Osteocyte (in vitro differentiated cells): ENCODE measurements at places on chromosomes 4 and X. TPM values are rescaled to one million over a fixed set of nuclear protein-coding genes. Genes with fewer than 3 reads are reported as not detected.

GRCh38 chr4:146640021-146640464 lies 1.4 kb downstream of the POU4F2 start:
- no peak for DNase-seq

DNA sequence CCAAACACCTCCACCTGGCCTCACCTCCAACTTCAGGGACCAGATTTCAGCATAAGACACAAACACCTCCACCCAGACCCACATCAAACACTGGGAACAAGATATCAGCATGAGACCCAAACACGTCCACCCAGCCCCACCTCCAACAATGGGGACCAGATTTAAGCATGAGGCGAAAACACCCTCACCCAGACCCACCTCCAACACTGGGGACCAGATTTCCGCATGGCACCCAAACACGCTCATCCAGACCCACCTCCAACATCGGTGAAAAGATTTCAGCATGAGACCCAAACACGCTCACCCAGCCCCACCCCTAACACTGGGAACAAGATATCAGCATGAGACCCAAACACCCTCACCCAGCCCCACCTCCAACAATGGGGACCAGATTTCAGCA lies 210.0 kb downstream of the ASMT start:
- DNase-seq, result no peak

- peak; percentile 86 for DNase-seq
Observed at GRCh38 chrX:154486396-154487207, at the start of gene UBL4A. Gene UBL4A (minus strand): TSS chrX:154486615. CDS start chrX:154486584, 31 bp downstream.

GRCh38 chr4:26001413-26001812 lies 87.4 kb downstream of the SMIM20 start:
- no peak for DNase-seq

DNA sequence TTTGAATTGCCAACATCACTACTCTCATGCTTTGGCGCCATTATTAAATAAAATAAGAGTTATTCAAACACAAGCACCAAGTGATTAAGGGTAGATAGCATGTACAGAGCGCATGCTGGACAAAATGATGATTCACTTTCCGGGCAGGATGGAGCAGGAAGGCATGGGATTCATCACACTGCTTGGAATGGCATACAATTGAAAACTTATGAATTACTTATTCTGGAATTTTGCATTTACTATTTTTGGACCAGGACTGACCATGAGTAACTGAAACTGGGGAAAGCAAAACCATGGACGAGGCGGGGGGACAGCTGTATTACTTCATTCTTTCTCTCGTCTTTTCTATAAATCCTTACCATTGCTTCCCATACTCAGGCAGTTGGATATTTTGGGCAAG lies 28.5 kb upstream of the FGF5 start:
- no peak for DNase-seq

The CWH43 gene
- not detected in 2 replicates for total RNA-seq

DNA sequence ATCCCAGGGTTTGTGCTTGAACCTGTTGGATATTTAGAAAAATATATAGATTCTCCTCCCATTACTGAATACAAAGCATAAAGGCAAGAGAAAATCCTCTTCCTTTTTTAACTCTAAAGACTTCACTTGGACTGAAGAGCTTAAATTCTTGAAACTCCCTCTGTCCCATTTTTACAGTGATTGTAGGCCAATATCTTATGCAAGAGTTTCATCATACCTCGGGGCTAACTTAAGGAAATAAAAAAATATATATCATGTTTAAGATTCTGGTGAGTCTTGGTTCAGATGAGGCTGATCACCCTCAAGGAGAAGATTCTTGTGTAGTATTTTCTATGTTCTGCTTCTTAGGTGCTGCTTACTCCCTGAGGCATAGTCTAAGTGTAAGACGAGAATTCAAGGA lies 1449.6 kb downstream of the C4orf33 start:
- no peak for DNase-seq

The PRPS1 gene
- total RNA-seq, result 26.0 and 27.6 TPM in 2 replicates
